Stimulated activated CD8-positive, alpha-beta memory T cell treated with anti-CD3 and anti-CD28 coated beads, Interleukin-12 subunit alpha, Interleukin-12 subunit beta, amount 100 ng/mL, for 1 hour (primary cell): ENCODE measurements at places on chromosomes 4 and X.

GRCh38 chr4:147367891-147368290 lies 113.0 kb upstream of the EDNRA start:
- DNase-seq, result no peak

DNA sequence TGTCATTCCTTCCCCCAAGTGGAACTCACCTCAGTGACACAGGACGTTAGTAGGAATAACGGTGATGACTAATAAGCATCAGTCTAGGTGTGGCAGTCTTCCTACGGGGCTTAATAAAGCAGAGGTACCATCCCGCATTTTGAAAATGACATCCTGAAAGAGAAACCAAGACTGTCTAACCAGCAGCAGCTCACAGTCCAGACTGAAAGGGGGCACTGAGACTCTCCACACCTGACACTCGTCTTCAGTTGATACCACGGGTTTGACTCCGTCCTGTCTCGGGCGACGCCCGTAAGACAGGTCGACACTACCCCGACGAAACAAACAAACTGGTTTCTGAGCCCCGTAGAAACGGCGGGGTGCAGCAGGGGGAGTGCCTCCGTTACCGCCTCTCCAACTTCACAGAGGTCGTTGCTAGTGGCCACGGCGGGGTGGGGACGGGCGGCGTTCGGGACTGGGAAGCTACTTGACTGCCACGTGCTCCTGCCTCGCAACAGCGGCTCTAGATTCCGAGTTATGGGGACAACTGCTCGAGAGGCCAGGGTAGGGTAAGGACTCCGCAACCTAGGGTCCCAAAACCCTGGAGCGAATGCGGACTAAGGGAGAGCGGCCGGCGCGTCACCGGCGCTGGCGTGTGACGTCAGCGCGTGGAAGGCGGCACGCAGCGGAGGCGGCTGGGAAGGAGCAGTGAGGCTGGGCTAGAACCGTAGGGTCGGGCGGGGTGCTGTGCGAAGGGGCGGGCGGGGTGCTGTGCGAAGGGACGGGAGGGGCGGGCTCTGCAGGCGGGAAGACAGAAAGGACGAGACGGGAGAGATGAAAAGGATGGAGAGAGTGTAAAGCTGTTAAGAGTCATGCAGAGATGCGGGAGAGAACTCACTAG lies at the start of gene NEK1:
Gene NEK1, minus strand, starts transcription at position 593 of the 880 bp plus-strand sequence. CDS start 9,953 bp downstream, outside the sequence.
- DNase-seq, result peak; percentile 81

GRCh38 chr4:151218343-151218742 lies 58.6 kb upstream of the PRSS48 start:
- no peak for DNase-seq

DNA sequence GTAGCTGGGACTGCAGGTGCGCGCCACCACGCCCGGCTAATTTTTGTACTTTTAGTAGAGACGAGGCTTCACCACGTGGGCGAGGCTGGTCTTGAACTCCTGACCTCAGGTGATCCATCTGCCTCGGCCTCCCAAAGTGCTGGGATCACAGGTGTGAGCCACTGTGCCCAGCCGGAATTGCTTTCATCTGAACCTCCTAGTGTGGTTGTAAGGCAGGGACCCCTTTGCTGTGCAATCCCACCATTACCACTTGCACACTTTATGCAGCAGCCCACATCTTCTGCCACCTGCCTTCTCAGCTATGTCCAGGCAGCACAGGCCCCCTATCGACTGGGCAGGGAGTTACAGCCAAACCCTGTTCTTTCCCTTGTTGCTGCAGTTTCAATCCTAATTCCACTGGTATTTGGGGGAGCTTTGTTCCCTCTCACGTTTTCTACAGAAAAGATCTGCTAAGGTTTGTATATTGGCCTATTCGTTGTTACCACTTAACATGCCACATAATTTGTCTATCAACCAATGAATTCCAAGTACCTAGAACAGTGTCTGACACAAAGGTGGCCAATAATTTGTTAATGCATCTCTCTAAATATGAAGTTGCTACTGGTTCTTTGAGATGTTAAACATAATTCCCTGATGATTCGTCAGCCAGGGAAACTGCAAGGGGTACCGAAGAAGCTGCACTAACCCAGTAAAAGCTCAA lies 6.5 kb downstream of the RPL39 start:
- no peak for DNase-seq

GRCh38 chr4:19030048-19030447 lies 1008.5 kb upstream of the LCORL start:
- DNase-seq, result no peak

- no peak for DNase-seq
Observed at GRCh38 chrX:70432936-70433847, 10.1 kb downstream of the GDPD2 start.

GRCh38 chr4:88177983-88178625 lies 19.7 kb upstream of the ABCG2 start:
- DNase-seq, result no peak

DNA sequence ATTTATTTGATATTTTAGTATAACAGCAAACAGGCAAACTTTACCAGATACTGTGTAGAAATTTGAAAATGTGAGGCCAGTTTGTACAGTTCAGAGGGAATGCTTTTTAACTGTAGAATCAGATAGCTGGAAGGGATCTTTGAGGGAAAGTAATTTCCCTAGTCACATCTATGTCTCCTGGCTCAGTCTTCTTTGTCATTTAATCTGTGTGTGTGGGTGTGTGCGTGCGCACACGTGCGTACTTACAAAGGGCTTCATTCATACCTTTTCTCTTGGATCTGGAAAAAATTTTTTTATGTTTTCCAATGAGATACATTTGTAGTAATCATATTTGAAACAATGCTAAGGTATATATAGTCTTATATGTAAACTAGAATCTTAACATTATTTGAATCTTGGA lies 44.6 kb downstream of the IL13RA1 start:
- no peak for DNase-seq

- DNase-seq, result no peak
Observed at GRCh38 chr4:62640296-62640695, 1440.2 kb downstream of the ADGRL3 start.

GRCh38 chrX:129741880-129742758 lies 3.3 kb downstream of the XPNPEP2 start:
- DNase-seq, result no peak

GRCh38 chr4:143667461-143667860 lies 33.0 kb downstream of the FREM3 start:
- no peak for DNase-seq

DNA sequence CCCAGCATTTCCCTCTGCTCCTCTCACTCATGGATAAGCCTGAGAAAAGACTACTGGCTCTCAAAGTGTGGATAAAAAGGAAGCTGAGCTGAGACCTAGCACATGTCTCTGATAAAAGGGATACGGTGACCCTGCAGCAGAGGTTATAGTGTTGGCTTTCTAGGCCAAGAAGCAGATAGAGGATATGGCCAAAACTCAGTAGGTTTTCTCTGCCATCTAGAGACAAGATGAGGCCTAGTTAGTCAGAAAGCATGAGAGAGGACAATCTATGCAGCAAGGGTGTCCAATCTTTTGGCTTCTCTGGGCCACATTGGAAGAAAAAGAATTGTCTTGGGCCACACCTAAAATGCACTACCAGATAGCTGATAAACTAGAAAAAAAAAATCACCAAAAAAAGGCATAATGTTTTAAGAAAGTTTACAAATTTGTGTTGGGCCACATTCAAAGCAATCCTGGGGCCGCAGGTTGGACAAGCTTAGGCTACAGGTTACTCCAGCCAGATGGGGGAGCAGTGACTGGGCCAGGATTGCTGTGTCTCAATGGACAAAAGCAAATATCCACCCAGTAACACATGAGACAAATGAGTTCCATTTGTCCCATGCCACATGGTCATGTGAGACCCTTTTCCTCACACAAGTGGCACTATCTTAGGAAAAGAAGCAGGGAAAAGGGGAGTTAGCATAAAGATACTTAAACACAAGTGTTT lies 411.4 kb downstream of the INPP4B start:
- no peak for DNase-seq

DNA sequence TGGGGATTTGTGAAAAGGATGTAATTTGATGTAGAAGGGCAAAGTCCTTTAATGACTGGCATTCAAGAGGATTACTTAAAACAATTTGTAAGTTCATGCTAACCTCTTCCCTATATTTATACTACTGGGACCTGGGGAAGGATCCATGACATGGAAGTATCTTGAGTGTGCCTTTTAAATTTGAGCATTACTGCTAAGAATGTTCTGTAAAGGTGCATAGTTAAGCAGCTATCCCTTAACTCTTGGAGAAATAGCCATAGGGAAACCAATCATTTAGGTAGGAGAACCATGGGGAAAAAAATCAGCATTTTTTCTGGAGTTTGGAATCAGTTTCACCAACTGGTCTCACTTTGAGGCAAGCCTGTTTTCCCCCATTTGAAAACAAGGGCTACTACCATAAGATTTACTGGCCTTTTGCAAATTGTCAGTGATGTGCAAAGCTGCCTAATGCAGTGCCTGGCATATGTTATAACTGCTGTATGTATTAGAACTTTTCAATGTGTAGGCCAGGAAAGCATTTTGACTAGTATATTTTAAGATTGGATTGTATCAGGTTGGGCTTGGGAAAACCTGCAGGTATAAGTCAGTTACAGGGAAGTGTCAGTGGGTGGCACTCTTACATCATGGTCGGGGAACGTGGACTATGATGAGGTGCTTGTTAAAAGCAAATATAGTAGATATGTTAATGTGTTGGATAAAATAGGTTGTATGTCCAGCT lies 72.1 kb downstream of the PRSS12 start:
- DNase-seq, result no peak

GRCh38 chrX:3445806-3446490 lies 99.5 kb upstream of the MXRA5 start:
- no peak for DNase-seq

DNA sequence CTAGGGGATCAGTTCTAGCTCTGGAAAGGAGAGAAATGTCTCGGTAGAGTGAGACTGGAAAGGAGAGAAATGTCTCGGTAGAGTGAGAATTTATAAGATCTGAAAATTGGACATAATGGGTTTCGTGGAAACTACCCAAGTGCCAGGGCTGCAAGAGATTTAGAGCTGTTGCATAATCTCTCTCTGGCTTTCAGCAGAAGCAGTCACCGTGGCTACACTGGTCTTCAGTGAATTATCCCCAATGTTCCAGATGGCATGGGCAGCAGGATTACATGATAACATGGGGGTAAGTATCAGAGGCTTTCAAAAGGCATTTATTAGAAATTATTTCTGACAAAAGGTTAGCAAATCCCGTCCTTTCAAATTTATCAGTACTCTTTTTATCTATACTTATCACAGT lies 435.5 kb downstream of the NKX6-1 start:
- DNase-seq, result no peak

DNA sequence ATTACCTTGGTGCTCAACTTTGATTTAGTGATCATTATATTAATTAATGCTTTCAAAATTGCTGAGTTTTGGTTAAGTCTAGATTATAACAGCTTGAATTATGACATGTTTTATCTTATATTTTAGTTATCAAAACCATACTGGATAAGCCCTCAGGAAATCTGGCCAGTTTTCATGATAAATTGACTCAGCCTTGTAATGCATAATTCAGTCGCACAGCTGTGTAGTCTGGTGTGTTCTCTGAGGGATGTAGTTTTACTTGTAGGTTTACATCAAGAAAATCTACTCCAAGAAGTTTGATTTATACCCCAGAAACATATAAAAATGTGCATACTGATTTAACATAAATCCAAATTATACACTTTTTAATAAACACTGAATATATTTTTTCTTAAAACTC lies 477.5 kb downstream of the SPRY1 start:
- no peak for DNase-seq

DNA sequence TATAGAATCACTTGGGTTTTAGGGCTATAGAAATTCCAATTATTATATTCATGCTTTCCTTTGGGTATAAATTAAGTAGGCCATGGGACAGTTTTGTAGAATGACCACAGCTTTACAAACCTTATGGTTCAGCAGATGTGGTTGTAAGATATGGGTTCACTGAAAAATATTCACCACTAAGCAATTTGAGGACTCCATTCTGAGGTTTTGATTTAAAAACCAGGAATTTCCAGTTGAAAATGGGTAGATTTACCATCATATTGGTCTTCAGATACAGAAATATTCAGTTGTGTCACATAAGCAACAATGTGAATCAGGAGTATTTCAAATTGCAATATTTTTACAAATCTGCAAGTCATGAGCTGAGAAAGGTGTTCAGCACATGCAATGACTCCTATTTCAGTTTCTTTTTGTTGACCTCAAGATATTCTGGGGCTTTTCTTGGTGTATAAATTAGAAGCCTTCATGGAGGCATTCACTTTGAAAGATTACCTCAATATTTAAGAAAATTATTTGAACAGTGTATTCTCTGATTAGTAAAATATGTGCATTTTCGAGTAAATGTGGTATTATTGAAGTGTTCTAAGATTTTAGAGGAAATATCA lies 218.4 kb upstream of the HCCS start:
- no peak for DNase-seq

GRCh38 chrX:70208479-70208878 lies 26.0 kb upstream of the AWAT1 start:
- DNase-seq, result no peak

- no peak for DNase-seq
Observed at GRCh38 chrX:141903400-141904155, at the start of gene MAGEC1. TSS of gene MAGEC1 (plus strand) at chrX:141903894. CDS start at chrX:141905073, 1,179 bp downstream.

DNA sequence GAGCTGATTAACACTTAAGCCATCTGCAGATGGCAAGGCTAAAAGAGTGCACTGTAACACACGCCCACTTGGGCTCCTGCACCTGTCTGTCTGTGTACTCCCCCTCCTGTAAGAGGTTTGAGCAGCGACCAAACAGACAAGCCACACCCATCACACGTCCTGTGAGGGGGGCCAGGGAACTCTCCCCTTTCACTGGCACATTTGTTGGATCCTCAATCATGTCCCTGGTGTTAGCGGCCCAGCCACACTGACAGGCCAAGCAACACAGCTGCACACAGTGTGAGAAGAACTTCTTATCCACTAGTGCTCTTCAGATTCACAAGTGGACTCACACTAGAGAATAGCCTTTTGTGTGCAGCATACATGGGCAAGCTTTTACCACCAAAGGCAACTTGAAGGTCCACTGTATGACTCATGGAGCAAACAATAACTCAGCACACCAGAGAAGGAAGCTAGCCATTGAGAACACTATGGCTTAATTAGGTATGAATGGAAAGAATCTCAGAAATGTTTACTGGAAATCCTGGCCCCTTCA lies 29.1 kb upstream of the UTP14A start:
- no peak for DNase-seq

- no peak for DNase-seq
Observed at GRCh38 chrX:56219700-56220099, 12.5 kb upstream of the KLF8 start.

DNA sequence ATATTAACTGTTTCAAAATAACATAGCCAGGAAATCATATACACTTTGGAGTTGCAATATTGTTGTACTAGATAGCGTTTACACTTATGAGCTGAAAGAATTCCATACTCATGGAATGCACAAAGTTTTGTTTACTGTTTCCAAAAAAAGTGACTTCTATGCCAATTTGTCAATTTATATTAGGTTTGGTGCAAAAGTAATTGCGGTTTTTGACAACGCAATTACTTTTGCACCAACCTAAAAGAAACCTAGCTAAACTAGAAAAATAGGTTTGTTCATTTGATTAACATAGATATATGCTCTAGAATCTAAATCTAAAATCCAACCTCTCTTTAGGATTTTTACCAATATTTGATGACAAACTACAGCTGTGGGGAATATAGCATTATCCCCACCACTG lies 15.2 kb downstream of the RXFP1 start:
- DNase-seq, result no peak
